ENCODE measurements at places on chromosomes 5 and 9.
A peak's percentile ranks its signal among the peaks of the same experiment; 100 is the strongest.

- no peak for DNase-seq
Observed at GRCh38 chr5:1210832-1211251, 9.4 kb downstream of the SLC6A19 start.

DNA sequence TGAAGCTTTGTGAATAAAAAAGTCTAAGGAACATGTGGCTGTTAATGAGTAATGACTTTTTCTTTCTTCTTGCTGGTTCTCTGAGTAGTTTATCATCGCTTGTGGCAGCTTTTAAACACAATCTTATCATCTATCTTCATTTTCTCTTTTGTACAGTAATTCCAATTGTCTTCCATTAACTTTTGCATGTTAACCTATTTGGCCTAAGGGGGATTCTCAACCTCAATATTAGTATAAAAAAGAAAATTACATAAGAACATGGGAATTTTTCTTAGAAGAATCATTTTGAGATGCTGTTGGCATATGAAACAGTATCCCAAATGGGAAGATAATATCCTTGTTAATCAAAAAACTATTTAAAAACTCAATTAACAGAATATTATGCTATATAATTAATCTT lies 179.7 kb upstream of the GPR151 start:
- no peak for DNase-seq

- DNase-seq: no peak
Observed at GRCh38 chr9:116417464-116417863, 263.9 kb downstream of the PAPPA start.

GRCh38 chr9:135480071-135480939 lies 723 bp downstream of the PPP1R26 start:
- DNase-seq: peak; percentile 43

DNA sequence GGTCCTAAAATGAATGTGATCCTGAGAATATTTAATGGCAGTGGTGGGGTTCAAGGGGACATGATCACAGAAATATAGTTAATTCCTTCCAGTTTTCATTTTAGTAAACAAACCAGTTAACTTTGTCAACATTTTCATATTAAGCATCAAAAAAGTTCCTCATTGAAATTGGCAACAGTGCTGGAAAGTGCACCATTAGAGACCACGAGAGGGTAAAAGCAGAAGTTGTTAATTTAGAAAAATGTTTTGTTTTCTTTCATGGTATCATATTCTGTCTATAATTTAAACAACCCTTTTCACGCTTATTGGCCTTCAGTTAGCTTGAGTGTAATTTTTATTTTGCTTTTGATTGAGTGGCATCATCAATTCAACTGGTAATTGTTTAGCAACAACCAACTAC lies 11.9 kb downstream of the GIN1 start:
- no peak for DNase-seq

- no peak for DNase-seq
Observed at GRCh38 chr9:79689576-79689975, 117.8 kb downstream of the TLE4 start.

DNA sequence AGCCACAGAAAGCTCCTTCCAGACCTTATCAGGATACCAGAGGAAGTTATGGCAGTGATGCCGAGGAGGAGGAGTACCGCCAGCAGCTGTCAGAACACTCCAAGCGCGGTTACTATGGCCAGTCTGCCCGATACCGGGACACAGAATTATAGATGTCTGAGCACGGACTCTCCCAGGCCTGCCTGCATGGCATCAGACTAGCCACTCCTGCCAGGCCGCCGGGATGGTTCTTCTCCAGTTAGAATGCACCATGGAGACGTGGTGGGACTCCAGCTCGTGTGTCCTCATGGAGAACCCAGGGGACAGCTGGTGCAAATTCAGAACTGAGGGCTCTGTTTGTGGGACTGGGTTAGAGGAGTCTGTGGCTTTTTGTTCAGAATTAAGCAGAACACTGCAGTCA lies 70.8 kb upstream of the ENTREP1 start:
- DNase-seq: no peak

DNA sequence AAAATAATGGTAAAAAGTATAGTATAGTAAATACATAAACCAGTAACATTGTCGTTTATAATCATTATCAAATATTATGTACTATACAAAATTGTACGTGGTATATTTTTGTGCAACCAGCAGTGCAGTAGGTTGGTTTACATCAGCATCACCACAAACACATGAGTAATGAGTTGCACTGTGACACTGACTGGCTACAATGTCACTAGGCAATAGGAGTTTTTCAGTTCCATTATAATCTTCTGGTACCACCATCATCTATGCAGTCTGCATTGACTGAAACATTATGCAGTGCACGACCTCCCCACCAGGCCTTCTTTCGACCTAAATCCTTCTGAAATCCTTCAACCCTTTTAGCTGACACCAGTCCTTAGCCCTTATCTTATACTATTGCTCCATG lies 105.8 kb downstream of the SREK1 start:
- no peak for DNase-seq

- no peak for DNase-seq
Observed at GRCh38 chr9:6673326-6674025, 27.9 kb upstream of the GLDC start.

DNA sequence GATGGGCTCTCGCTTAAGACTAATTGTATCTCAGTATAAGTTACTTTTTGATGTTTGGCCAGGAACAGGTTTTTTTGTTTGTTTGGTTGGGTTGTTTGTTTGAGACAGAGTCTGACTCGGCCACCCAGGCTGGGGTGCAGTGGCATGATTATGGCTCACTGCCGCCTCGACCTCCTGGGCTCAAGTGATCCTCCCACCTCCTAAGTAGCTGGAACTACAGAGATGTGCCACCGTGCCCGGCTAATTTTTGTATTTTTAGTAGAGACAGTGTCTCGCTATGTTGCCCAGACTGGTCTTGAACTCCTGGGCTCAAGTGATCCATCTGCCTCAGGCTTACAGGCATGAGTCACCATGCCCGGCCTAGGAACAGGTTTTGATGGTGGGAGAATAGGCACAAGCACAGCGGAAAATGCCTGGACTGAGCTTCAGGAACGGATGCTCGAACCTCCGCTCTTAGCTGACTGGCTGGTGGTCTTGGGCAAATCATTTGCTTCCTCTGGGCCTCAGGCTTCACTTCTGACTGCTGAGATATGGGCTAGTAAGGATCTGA lies 11.4 kb upstream of the SYNPO start:
- DNase-seq: no peak

DNA sequence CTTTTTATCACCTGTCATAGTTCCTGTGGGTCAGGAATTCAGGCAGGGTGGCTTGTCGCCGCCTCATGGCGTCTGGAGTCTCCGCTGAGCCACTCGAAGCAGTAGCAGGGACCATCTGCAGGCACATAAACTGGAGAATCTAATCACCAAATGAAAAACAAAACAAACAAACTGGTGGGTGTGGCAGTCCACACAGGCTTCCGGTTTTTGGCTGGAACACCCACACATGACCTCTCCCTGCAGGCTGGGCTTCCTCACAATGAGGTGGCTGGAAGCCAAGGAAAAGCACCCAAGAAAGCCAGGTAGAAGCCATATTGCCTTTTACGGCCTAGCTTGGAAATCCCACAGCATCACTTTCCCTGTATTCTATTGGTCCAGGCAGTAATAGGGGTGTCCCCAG lies 197.0 kb downstream of the SYK start:
- no peak for DNase-seq

DNA sequence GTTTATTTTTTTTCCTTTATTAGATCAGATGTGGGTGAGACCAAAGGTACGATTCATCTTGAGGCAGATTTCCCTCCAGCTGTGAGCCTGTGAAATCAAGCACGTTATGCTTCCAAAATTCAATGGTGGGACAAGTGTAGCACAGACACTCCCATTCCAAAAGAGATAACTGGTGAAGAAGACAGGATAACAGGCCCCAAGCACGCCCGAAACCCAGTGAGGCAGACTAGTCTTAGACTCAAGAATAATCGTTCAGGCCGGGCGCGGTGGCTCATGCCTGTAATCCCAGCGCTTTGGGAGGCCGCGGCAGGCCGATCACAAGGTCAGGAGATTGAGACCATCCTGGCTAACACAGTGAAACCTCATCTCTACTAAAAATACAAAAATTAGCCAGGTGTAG lies 36.8 kb upstream of the COL5A1 start:
- no peak for DNase-seq

DNA sequence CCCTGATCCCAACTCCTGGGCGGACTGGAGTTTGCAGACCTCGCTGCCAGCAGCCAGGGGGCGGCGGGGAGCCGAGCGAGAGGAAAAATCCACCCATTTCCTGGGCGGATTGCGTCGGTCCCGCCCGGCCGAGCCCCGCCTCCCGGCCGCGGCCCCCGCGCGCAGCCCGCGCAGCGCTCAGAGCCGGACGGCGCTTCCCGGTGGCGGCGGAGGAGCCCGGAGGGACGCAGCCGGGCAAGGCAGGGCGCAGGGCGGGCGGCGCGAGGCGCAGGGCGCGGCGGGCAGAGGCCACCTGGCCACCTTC lies at the start of gene OLFM1:
Gene OLFM1, plus strand, starts transcription at position 180 of the 304 bp plus-strand sequence. CDS start 322 bp downstream, outside the sequence.
- peak; percentile 71 for DNase-seq

DNA sequence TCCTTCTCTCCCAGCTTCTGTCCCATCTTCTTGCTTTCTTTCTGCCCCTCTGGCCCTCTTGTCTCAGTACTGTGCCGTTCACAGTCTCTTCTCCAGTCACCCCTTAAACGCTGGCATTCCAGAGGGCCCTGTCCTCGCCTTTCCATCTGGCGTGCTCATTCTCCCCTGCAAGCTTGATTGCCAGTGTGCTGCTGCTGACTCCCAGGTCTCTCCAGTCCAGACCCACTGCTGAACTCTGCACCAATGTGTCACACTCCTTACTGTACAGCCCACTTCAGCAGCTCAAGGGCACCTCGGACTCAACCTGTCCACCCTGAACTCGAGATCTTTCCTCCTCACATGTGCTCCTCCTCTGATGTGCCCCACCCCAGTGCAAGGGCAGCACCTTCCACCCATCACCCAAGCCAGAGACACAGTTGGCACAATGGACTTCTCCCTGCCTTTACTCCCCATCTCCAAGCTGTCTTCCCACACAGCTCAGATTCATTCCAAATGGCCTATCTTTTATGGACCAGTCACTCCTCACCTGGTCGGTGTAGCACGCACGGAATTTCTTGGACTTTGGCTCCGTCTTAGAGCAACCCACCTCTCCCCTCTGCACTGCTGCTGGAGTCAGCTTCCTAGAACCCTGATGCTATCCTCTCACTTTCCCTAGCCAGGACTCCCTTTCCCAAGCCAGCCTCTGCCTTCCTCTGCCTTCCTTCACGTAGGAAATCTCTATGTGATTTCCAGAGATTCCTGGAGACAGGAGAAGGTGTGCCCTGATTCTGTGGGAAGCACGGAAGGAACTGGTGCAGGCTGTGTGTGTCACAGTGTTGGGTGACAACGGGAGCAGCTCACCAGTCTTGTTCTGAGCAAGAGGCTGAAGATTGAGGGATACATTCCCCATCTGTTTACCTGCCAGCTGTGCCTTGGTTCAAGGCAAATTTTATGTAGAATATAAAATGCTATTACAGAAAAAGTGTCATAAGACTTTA lies 26.0 kb upstream of the SLC2A8 start:
- no peak for DNase-seq

DNA sequence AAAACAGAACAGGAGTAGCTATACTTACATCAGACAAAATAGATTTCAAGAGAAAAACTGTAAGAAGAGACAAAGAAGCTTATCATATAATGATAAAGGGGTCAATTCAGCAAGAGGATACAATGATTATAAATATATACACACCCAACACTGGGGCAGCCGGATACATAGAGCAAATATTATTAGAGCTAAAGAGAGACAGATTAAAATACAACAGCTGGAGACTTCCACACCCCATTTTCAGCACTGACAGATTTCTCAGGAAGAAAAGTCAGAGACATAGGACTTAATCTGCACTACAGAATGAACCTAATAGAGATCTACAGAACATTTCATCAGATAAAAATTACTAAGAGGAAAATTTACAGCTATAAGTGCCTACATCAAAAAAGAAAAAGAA lies 35.7 kb downstream of the OXCT1 start:
- DNase-seq: no peak

DNA sequence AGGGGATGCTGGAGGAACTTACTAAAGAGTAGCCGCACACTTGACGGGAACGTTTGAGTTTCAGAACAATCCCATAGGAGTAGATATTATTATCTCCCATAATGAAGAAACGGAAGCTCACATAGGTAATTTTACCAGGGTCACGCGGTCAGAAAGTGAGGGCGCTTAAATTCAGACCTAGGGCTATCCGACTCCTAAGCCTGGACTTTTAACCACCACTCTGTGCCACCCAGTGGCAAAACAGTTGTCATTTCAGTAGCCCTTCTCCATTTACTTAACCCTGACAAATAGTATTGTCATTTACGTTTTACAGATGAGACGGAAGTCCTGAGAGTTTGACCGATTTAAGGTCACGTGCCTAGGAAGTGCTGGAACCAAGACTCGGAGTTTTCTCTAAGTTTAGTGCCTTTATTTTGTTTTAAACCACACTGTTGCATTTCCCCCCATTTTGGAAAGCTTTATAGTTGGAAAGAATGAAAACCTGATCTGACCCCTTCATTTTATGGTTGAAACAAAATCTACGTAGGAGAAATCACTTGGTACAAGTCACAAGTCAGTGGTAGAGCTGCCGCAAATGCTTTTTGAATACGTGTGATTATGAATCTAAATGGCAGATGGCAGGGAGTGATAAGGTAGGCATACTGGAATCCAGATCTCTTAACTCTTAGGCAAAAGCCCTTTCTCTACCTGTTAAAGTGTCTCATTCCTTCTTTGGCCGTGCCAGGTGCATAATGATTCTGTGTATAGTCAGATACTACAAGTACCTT lies 650 bp downstream of the MRRF start:
- DNase-seq: peak; percentile 28
